SK-N-MC (cell line): ENCODE measurements at places on chromosomes 2 and 18.
A peak's percentile ranks its signal among the peaks of the same experiment; 100 is the strongest.

- no peak for DNase-seq
Observed at GRCh38 chr2:46293466-46293865, 3.7 kb upstream of the EPAS1 start.

GRCh38 chr2:134777593-134777992 is 58.8 kb upstream of the TMEM163 start:
- no peak for DNase-seq

GRCh38 chr2:1674276-1674675 is 70.0 kb downstream of the PXDN start:
- no peak for DNase-seq

- no peak for DNase-seq
Observed at GRCh38 chr2:37109523-37109922, 25.2 kb downstream of the GPATCH11 start.

DNA sequence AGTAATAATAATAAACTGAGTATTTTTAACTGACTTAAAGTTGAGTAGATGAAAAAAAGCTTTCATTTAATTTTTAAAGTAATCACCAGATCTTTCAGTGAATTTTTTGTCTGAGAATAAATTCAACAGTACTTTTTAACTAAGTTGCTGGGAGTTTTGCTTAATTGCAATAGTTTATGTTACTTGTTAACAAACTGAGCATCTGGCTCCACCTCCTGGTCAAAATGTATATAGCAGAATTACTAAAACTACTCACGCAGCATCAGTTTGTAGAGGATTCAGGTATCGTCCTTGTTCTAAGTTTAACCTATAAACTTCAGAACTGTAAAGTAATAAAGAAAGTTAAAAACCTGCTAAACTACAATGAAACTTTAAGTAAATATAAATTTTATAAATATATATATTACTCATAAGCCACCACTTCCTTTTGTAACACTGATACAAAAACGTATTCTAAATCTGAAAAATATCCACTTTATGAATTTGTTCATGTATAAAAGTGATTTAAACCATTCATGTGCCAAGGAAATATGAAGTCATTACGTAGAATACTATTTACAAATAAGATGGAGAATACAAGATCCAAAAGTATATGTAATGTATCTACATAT is 21.3 kb downstream of the NOL10 start:
- peak; percentile 61 for DNase-seq

GRCh38 chr2:45442026-45442425 is 169.0 kb downstream of the SRBD1 start:
- DNase-seq: no peak

DNA sequence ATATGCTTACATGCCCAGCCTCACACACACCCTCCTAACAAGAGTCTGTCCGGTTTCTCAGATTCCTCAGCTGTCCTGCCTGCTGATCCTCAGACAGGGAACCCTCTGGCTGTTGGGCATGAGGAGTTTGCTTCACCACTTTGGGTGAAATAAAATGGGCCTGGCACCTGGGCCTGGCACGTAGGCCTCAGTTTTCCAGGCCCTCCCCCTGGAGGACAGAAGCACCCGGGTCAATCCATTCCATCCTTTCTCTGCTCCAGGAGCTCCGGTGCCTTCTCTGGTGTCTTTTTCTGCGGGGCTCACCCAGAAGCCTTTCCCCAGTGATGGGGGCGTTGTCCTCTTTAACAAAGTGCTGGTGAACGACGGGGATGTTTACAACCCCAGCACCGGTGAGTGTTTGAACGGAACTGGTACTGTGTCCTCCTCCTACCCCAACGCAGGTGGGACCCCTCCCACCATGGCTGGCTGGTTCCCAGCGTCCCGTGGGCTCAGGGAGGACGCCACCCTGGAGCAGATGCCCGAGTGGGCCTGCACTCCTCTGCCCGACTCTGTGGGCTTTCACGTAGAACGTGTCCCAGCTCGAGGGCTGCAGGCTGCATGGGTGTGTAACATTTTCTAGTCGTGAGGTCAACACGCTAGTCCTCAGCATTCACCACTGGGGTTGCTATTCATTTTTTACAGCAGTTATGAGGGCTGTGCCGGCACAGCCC is 62.8 kb downstream of the EMILIN2 start:
- no peak for DNase-seq

DNA sequence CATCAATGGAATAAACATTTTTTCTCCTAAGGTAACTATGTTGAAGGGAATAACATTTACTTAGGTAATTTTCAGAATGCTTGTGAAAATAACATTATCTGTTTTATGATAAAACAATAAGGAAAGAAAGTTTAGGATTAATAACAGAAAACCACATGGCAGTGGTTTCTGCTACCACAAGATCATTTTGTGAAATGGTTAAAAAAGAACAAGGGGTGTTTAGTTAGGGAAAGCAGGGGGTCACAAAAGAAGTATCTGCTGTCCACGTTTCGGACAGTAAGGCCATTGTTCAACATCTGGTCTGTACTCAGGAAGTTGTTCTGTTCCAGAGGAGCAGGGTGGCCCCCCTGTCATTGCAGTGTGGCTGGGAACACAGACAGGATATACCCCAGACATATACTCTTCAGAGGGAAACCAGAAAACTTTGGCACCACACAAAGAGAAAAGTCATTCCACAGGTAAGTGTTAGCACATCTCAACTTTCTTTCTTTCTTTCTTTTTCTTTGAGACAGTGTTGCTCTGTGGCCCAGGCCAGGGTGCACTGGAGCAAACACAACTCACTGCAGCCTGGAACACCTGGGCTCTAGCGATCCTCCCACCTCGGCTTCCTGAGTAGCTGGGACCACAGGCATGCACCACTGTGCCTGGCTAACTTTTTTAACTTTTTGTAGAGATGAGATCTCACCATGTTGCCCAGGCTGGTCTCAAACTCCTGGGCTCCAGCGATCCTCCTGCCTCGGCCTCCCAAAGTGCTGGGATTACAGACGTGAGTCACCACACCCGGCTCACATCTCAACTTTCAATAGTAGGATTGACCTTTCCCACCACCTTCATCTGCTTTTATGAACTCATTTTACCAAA is 14.8 kb upstream of the ARL5A start:
- no peak for DNase-seq

GRCh38 chr2:234579231-234579962 is 82.5 kb upstream of the ARL4C start:
- DNase-seq: no peak

DNA sequence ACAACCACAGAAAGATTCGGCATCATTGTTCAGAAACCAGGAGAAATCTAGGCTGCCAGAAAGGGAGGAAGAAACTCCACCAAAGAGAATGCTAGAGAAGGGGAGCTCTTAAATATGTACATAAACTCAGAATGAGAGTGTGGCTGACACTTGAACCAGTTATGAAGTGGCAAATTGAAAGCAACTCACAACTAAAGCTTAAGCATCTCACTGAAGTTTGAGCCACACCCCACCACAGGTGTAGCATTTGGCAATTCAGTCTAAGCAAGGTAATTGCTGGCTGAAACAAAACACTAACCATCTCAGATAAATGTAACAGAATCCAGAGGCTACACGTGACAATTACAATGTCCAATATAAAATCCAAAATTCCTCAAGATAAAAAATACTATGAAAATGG is 168.4 kb downstream of the DOK6 start:
- DNase-seq: no peak

GRCh38 chr2:54879598-54880332 is 156.3 kb downstream of the EML6 start:
- DNase-seq: no peak

DNA sequence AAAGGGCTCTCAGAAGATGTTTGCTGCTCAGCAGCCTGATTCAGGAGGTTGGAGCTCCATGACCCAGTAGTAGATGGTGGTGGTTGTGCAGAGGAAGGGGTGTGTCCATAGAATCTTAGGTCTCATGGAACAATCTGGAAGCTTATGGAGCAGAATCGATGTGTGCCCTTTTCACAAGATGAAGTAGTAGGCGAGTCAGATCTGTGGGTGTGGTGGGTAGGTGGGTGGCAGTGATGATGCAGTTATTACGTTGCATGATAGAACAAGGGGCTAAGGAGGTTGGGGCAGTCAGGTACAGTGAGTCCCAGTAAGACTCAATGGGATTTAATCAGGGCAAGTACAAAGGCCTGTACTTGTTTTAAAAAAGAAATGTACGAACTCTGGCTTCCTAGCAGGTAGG is 9.1 kb downstream of the TET3 start:
- DNase-seq: no peak

DNA sequence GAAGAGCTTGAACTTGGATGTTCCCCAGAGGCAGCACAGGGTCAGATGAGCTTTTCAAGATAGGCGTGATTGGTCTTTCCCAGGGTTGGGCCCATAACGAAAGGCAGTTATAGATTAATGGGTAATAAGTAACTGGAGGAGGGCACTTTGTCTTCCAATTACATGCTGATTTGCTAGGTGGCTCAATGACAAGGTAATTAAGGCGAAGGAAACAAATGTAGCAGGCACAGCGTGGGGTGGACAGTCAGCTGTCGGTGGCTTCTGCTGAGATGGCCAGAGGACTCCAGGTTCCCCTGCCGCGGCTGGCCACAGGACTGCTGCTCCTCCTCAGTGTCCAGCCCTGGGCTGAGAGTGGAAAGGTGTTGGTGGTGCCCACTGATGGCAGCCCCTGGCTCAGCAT is at the start of gene UGT1A4:
Gene UGT1A4 (plus strand): TSS at position 185 of the 400 bp plus-strand sequence. CDS start 85 bp downstream, at position 270.
- DNase-seq: no peak

DNA sequence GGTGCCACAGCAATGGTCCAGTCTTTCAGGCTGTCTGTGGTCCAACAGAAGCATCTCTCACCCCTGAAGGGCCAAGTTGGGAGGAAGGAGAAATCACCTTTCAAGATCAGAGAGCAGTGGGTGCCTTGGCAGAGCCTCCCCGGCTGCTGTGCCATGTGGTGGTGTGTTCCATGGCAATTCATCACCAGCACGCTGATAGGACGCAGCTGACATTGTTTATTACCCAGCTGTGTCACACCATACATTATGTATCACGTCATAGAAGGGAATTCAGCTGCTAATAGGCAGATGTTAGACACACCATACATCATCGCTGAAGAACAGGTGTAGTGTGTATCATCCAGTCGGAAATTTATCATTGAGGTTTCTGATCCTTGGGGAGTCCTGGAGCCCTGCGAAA is 29.6 kb upstream of the RPL31 start:
- no peak for DNase-seq
